Esophagus mucosa (tissue), 1 donor: ENCODE measurements at places on chromosomes 1 and 21. TPM values are rescaled to one million over a fixed set of nuclear protein-coding genes. Genes with fewer than 3 reads are reported as not detected.

DNA sequence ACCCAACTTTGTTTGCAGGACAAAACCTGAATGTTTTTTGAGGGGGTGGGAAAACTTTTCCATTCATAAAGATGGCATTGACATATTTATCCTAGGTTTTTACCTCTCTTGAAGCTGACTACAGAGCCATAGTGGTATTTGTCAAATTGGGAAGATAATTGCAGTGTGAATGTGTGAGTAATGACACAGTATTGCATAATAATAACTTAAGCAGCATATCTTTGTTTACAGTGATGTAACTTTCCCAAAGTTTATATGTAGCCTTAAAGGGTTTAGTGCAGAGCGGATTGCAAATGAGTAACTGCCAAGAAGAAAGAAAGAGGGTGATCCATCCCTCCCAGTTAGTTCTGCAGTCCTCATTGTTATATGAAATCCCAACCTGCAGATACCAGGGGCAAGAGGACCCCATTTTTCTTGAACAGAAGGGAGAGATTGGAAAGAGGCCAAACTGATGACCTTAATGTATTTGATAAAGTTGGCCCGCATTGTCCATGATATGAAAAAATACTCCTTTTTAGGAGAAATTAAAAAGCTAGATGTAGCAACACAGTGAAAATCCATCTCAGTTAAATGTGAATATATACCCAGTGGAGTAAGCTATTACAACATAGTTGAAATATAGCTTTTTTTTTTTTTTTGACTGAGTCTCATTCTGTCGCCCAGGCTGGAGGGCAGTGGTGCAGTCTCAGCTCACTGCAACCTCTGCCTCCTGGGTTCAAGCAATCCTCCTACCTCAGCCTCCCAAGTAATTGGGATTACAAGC lies 23.7 kb upstream of the NFIA start:
- peak; percentile 81 for ATAC-seq

GRCh38 chr1:175188936-175189335 lies 3.6 kb downstream of the KIAA0040 start:
- ATAC-seq, result no peak

DNA sequence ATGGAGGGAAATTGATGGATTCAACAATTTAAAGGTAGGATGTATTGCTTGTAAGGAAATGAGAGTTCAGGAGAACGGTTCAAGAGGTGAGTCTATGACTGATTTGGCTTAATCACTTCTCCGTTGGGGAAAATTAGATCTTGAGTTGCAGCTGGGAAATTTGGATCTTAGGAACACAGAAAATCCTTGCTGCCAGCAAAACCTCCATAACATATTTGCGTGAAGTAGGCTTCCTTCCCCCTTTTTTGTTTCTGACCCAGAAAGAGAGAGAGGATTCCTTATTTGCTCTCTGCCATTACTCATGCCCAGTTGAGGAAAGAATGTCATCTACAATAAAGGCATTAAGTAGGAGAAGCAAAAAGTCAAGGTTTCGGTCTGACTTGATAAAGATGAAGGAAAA lies 73.5 kb upstream of the PDC start:
- ATAC-seq, result no peak

GRCh38 chr1:228646717-228647522 lies 88.4 kb upstream of the RHOU start:
- peak; percentile 72 for ATAC-seq

MEGF6 gene
- total RNA-seq, result 12.5 TPM

DNA sequence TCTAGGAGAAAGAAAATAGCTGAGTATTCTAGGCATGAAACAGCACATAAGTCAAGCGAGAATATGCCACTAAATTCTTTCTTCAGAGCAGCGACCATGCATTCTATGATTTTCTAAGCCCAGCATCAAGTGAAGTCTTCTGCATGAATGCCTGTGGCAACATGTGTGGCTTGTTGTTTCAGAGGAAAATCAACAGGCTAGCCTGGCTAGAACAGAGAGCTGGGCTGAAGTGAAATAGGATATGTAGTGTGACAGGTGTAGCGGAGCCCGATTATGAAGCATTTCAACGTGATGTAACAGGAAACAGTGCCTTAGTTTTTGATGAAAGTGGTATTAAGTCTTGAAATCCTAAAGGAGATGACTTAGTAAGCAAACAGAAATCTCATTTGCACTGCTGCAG lies 7.0 kb downstream of the CSDE1 start:
- peak; percentile 72 for ATAC-seq

E2F2 gene
- total RNA-seq, result 13.9 TPM

LHX8 gene
- total RNA-seq, result not detected

DNA sequence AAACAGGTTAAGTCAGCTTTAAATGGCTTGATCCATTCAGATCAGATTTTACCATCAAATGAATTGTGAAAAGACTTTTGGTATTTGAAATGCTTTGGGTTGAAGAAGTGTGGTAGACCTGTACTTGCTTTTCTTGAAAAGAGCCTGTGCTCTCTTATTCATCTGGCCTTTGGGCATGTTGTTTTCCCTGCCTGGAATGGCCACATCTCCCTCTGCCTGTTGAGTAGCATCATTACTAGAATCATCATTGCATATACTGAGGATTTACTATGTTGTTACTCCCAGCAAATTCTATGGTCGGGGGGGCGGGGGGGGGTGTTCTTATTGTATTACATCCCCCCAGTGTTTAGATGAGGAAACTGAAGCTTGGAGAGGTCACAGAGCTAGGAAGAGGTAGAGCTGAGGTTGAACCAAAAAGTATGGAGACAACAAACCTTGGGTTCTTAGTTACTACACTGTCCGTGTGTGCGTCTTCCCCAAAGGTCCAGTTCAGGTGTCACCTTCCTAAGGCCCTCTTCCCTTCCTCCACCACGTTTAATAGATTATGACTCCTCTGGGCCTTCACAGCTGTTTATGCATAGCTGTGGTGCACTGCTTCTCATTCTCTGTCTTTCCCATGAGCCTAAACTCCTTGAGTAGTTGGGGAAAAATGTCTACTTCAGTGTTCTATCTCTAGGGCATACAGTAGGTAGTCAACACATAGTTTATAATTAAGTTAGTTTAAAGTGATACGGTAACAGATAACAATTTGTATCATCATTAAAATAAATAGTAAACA lies 246.4 kb upstream of the HOOK1 start:
- ATAC-seq, result no peak

- no peak for ATAC-seq
Measured at GRCh38 chr1:180542113-180542837, 16.5 kb upstream of the OVAAL start.

DNA sequence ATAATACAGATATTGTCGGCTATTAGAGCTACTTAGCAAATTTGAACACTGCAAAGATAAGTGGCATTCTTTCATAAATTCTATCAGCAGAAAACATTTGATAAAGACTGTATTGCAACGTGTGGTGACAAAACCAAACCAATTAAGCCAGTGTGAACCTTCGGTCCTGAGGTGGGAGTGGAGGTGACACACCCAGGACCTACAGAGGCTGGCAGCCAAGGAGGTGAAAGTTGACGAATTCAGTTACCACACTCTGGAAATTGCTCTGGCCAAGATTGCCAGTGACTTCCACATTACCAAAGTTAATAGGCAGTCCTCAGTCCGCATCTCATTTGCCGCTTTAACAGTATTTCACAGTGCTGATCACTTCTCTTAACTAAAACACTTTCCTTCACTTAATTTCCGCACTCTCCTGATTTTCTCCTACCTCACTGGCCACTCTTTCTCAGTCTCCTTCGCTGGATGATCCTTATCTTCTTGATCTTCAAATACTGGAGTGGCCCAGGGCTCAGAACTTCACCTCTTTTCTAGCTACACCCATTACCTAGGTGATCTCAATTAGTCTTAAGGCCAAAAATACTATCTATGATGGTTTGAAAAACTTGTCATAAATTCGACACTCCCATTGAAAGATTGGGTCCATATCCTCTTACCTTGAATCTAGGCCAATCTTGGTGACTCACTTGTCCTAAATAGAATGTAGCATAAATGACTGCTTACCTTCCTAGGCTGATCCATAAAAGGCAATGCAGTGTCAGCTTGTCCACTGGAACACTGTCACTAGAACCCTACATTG lies 5.1 kb upstream of the CDC42BPA start:
- ATAC-seq, result peak; percentile 34

CFAP57 gene
- 0.12 TPM for total RNA-seq

DNA sequence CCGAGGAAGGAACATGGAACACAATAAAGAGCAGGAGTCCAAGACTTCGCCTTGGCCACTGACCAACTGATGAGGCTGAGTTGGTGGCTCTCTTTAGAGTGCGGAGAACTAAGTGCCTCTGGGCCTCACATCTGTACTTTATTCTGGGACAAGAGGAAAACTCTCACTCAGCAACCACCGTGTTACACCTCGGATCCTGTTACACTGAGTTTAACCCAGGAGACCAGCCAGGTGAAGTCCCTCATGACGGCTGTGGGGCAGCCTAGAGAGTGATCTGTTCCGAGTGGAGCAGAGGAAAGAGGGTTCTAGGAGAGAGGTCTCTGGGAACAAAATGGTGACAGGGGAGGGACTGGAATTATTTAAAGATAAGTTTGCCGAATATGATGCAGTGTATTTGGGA lies 33.5 kb upstream of the AGL start:
- ATAC-seq, result no peak

LRRC39 gene
- total RNA-seq, result not detected

DNA sequence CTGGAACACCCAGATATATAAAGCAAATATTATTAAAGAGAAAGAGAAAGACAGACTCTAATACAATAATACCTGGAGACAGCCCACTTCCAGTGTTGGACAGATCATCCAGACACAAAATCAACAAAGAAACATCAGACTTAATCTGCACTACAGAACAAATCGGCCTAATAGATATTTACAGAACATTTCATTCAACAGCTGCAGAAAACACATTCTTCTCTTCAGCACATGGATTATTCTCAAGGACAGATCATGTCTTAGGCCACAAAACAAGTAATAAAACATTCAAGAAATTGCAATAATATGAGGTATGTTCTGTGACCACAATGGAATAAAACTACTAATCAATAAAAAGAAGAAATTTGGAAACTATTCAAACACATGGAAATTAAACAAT lies 398.3 kb upstream of the DUSP10 start:
- no peak for ATAC-seq

- ATAC-seq, result no peak
Measured at GRCh38 chr1:208163539-208163938, 80.6 kb downstream of the PLXNA2 start.

DNA sequence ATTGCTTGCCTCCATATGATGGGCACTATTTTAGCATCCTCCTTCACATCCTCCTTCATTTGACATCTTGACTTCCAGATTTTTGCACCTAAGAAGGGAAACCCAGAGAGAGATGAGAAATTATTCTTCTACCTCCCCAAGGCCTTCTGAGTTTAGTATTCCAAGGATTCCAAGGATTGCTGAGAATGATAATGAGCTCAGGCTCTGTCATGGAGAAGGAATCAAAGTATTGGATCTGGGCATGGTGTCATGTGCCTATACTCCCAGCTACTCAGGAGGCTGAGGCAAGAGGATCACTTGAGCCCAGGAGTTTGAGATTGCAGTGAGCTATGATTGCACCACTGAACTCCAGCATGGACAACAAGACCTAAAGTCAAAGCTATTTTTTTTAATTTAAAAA lies 26.6 kb upstream of the ZNF281 start:
- ATAC-seq, result no peak

DNA sequence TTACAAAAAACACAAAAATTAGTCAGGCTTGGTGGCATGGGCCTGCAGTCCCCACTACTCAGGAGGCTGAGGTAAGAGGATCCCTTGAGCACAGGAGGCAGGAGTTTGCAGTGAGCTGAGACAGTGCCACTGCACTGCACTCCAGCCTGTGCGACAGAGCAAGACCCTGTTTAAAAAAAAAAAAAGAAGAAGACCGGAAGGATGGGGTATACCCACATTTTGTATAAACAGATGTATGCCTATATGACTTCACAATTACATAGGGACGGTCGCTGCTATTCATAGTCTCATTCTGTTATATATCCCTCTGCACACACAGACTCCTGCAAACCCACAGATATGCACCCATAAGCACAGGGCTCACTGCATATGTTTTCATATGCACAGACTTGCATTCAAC lies 12.7 kb downstream of the LCK start:
- ATAC-seq, result peak; percentile 22

GRCh38 chr1:203100516-203100869 lies 14.7 kb upstream of the MYOG start:
- peak; percentile 71 for ATAC-seq

DNA sequence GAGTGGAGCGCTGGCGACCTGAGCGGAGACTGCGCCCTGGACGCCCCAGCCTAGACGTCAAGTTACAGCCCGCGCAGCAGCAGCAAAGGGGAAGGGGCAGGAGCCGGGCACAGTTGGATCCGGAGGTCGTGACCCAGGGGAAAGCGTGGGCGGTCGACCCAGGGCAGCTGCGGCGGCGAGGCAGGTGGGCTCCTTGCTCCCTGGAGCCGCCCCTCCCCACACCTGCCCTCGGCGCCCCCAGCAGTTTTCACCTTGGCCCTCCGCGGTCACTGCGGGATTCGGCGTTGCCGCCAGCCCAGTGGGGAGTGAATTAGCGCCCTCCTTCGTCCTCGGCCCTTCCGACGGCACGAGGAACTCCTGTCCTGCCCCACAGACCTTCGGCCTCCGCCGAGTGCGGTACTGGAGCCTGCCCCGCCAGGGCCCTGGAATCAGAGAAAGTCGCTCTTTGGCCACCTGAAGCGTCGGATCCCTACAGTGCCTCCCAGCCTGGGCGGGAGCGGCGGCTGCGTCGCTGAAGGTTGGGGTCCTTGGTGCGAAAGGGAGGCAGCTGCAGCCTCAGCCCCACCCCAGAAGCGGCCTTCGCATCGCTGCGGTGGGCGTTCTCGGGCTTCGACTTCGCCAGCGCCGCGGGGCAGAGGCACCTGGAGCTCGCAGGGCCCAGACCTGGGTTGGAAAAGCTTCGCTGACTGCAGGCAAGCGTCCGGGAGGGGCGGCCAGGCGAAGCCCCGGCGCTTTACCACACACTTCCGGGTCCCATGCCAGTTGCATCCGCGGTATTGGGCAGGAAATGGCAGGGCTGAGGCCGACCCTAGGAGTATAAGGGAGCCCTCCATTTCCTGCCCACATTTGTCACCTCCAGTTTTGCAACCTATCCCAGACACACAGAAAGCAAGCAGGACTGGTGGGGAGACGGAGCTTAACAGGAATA lies 4.2 kb downstream of the TFAP2E start:
- peak; percentile 58 for ATAC-seq

DNA sequence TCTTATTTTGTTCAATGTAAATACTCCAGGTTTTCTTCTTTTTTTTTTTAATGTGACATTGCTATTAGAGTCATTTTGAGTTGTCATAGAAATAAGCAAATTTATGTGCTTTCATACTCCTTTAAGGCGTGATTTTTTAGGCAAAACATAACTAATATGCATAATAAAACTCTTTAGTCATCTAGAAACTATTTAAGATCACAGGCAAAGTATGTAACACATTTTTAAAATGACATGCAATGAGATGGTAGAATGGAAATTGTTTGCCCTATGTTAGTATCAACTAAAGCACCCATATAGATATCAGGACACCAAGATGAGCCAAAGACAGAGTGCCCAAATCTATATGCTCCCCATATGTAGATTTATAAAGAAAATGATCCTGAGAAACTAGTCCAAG lies 41.5 kb upstream of the SGIP1 start:
- ATAC-seq, result no peak

- no peak for ATAC-seq
Measured at GRCh38 chr1:175861626-175862367, 118.4 kb upstream of the TNR start.

- peak; percentile 65 for ATAC-seq
Measured at GRCh38 chr1:206469411-206469932, 804 bp upstream of the IKBKE start.

SLFNL1 gene
- total RNA-seq, result 0.08 TPM
